ENCODE measurements at places on chromosomes 12 and 14.

DNA sequence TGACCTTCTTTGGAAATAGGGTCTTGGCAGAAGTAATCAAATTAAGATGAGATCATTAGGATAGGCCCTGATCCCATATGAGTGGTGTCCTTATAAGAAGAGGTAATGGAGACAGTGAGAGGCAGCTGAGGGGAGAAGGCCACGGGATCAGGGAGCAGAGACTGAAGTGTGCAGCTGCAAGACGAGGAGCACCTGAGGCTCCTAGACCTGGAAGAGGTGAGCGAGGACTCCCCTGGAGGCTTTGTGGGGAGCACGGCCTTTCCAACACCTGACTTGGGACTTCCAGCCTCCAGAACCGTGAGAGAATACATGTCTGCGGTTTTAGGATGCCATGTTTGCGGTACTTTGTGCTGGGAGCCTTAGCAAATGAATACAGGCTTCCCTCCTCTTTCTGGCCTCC lies 37.5 kb downstream of the LRTM2 start:
- DNase-seq = no peak

- peak; percentile 77 for DNase-seq
These were observed 3.5 kb downstream of the PTPN21 start for GRCh38 chr14:88551094-88551870.

GRCh38 chr12:19125325-19125724 lies 4.2 kb upstream of the PLEKHA5 start:
- DNase-seq = no peak

- DNase-seq = peak; percentile 70
These were observed 441 bp downstream of the E2F7 start for GRCh38 chr12:77064896-77065360.

- no peak for DNase-seq
These were observed 147.9 kb upstream of the PRICKLE1 start for GRCh38 chr12:42737398-42737797.

GRCh38 chr12:31510034-31510433 lies 80.9 kb downstream of the DENND5B start:
- DNase-seq = no peak
